ENCODE measurements at places on chromosomes 11 and 22.

- no peak for DNase-seq
These were observed 166.2 kb downstream of the LDLRAD3 start for GRCh38 chr11:36109850-36110606.

DNA sequence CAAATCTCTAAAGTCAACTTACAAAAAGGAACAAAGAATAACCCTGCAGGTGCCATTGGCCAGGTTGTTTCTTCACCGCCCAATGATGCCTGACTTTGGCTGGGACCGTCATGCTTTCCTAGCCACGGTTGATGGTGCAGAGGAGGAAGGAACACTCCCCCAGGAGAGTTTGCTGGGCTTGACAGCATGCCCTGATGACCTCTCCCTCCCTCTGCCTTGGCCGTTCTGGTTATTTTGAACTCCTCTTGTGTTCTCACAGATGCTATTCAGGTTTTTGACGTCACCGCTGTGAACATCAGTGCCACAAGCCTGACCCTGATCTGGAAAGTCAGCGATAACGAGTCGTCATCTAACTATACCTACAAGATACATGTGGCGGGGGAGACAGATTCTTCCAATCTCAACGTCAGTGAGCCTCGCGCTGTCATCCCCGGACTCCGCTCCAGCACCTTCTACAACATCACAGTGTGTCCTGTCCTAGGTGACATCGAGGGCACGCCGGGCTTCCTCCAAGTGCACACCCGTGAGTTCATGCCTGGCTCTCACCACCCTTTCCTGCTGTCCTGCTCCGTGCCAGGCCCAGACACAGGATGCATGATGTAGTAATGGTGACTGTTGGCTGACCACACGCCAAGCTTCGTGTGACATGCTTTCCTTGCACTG is 89.0 kb upstream of the OR4B1 start:
- peak; percentile 59 for DNase-seq

- DNase-seq = no peak
These were observed 46.9 kb downstream of the OR4D9 start for GRCh38 chr11:59558270-59558643.

DNA sequence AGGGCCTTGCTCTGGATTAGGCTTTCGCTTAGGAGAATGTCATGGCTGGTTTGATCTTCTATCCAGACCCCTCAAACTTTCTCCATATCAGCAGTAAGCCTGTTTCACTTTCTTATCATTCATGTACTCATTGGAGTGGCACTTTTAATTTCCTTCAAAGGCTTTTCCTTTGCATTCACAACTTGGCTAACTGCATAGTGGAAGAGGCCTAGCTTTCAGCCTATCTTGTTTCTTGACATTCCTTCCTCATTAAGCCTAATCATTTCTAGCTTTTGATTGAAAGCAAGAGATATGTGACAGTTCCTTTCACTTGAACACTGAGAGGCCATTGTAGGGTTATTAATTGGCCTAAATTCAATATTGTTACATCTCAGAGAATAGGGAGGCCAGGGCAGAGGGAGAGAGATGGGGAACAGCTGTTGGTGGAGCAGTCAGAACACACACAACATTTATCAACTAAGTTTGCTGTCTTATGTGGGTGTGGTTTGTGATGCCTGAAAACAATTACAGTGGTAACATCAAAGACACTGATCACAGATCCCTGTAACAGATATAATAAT is 37.7 kb upstream of the APOBEC3A start:
- DNase-seq = no peak

GRCh38 chr11:65262776-65263175 is 1.0 kb downstream of the POLA2 start:
- DNase-seq = no peak

GRCh38 chr22:22721681-22722354 is 77.4 kb downstream of the GGTLC2 start:
- DNase-seq = no peak

- no peak for DNase-seq
These were observed 841 bp upstream of the EIF4G2 start for GRCh38 chr11:10809373-10810160.

DNA sequence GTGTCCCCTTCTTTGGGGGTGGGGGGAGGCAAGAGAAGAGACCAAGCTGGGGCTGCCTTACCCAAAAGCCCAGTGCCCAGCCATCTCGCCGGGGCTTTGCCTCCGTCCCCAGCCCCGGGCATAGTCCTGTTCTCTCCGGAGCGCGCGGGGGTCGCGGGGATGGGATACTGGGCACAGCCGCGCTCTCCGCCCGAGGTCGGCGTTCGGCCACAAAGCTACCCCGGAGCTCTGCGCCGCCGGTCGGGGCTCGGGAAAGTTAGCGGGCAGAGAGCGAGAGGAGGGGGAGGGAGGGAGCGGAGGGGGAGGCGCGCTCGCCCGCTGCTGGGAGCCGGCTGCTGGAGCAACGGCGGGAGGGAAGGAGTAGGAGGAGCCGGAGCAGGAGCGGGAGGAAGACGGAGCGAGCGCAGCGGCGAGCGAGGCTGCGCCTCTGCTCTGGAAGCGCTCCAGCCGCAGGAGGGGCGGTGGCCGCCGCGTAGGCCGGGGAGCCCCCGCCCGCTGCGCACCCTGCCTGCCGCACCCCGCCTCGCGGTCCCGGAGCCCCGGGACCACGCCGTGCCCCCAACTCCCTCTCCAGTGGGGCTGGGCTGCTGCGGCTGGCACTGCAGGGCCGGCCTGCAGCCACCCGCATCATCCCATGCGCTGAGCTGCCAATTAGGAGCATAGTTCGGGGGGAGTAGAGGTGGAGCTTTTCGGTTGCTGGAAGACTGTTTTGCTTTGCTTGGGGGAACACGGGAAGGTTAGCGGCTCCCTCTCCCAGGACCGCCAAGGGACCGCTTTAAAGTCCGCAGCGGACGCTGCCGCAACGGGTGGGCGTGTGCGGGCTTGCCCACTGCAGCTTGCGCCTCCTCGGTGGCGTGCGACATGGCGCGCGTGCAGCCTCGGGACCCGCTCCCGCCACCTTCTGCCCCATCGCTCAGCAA is at the start of gene SCN4B:
SCN4B (minus strand) TSS at position 272 of the 920 bp plus-strand sequence; CDS start at position 122, 150 bp downstream.
- DNase-seq = peak; percentile 83

DNA sequence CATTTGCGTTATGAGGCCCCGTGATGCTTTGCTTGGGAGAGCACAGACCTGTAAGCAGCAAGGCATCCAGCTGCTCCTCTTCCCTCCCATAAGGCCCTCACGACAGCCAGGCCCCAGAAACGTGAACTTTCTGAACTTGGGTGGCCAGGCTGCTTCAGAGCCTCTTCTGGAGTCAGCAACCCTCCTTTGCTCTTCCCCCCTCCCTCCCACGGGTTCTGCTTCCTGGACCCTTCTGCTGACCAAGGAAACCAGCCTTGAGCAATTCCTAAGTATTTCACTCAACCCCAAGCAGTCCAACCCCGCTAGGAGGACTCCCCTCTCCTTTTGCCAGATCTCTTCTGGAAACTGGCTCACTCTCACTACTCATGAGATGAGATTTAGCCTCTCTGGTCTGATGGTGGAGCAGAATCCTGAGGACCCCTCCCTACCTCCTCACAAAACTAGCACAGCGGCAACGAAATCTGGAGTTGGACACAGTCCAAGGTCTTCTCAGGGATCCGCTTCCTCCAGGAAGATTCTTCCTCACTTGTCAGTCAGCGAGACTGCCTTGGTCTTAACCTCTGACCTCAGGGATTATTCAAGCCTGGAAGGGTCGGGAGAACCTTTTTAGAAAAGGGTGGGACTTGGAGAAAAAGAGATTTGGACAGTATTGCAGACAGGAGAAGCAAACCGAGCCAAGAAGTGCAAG is 86.2 kb downstream of the UBASH3B start:
- DNase-seq = no peak

- no peak for DNase-seq
These were observed 58.5 kb upstream of the SESN3 start for GRCh38 chr11:95289378-95290101.

DNA sequence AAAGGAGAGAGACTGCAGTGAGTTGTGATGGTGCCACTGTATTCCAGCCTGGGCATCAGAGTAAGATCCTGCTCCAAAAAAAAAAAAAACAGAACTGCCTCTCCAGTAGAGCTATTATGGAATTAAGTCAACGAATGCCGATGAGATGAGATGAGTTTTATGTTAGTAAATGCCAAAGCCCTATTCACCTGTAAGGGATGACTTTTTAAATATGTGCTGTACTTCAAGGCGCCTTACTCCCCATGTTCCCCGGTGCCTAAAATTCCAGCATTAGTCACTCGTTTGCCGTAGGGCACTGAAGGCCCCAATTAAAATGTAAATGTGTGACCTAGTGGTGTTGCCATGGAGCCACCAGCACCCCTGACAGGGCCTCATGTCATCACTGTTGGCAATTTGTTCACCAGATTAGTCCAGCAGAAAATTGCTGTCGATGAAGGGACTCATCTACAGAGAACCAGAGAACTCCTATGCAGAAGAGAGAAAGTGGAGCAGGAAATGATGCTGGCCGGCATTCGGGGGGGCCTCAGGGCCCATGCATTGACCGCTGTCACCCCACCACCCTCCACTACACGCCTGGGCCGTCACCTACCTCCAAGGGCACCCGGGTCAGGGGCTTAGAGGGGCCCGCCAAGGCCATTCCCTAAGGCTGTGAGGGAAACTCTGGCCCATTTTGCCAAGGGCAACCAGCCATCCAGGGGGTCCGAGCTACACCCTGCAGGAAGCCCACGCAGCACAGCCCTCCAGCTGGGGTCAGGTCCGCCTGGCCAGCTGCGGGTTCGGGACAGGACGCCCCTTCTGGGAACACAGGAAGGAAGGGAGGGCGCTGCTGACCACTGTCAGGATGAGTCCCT is 17.8 kb downstream of the LIF start:
- no peak for DNase-seq

Data from left forelimb (tissue), 1 donor.